ENCODE measurements at places on chromosomes 3 and 15.

DNA sequence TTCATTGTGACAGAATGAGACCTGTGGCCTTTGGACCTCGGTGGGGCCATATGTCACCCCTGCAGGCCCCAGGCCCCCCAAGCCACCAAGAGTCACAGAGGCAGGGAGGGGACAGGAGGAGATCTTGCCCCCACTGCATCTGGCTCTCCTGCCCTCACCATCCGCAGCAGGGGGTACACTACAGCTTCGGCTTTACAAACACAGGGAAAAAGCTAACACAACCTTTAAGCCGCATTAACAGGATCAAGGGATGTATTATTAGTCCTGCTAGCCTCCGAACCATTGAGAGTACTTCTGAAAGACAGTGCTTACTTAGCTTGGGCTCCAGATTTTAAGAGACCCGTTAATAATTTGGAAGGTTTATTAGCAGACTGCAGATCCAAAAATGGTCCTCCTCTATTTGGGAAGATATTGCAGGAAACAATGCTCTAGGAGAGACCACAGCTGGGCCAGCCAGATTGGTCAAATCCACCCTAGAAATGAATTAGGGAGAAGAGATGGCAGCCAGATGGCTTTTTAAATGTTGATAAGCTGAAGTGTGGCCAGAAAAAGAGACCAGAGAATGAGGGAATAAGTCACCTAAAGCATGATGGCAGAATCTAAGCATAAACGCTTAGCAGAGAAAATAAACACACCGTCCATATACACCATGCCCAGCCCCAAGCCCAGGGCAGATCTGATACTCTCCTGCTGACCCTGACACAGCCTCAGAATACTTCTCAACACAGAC is 31.5 kb downstream of the SRGAP3 start:
- no peak for DNase-seq

- DNase-seq, result no peak
Observed at GRCh38 chr3:195876297-195877064, 31.9 kb downstream of the TNK2 start.

DNA sequence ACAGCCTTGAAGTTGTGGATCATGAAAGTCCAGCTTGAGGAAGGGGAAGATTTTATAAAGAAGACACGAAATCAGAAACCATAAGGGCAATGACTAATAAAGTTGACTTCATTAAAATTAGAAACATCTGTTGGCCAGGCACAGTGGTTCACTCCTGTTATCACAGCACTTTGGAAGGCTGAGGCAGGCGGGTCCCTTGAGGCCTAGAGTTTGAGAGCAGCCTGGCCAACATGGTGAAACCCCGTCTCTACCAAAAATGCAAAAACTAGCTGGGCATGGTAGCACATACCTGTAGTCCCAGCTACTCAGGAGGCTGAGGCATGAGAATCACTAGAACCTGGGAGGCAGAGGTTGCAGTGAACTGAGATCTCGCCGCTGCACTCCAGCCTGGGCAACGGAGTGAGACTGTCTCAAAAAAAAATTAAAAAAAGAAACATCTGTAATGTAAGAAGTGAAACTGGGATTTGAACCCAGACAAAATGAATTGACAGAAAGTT is 7.9 kb upstream of the UBXN7 start:
- peak; percentile 59 for DNase-seq

- DNase-seq, result no peak
Observed at GRCh38 chr15:35721751-35722150, 175.8 kb upstream of the DPH6 start.

GRCh38 chr3:39637807-39638206 is 170.3 kb downstream of the MOBP start:
- DNase-seq, result no peak

DNA sequence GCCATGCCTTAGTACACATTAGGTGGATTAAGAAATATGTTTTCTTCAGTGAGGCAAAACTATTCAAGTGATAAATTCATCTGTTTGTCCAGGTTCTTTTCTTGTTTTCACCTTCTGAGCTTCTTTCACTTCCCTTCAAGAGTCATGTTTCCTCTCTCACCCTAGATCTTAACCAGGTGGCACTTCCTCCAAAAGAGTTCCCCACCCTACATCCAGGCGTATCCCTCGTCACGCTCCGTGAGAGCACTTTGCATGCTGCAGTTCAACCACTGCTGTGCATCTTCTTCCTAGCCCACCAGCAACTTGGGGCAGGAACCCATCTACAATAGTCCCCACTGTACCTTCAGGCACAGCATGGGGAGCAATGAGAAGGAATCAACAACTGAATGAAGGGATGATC is 28.9 kb downstream of the OSBPL10 start:
- DNase-seq, result no peak

DNA sequence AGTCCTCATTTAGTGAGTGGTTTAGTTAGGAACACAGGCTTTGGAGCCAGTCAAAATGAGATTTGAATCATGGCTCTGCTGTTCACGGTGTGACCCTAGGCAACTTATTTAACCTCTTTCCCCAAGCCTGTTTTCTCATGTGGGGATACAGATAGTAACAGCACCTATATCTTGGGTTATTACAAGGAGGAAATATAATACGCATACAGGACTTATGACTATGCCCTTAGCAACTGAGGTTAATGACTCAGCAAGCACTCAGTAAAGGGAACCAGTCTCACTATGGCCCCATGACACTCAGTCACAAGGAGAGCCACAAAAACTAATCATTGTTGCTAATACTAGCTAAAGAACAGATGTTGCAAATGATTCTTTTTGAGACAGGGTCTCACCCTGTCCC is 45.9 kb downstream of the SUMF1 start:
- no peak for DNase-seq

DNA sequence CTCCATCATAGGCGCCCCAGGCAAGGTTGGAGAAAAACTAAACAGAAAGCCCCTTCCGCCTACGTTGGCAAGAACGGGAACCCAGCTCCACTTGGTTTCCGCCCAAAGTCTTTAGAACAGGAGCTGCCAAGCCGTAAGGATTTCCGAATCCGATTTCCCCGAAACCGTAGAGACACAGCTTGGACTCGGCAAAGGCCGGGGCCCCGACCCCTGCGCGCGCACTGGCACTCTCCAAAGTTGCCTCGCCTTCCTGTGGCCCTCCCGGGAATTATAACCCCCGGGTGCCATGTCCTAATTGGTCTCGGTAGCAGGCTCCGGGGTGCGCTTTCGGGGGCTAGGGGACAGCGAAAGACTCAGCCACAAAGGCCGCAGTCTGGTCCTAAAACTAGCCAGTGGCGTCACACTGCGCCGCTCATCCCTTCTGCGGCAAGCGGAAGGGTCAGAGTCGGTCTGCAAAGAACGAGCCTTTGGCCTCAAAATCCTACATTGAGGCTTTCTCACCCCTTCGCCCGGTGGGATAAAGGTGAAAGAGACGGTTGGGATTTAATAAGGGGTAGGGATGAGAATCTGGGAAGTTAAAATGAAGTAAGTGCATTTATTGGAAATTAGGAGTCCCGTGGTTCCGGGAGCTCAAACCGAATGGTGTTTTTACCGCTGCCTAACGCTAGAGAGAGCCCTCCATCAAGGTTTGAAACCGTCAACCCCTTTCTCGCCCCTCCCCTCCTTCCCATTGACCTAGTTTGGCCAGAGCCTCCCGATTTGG is 6.8 kb downstream of the BCL6 start:
- DNase-seq, result peak; percentile 72

- no peak for DNase-seq
Observed at GRCh38 chr3:127888564-127889107, 26.4 kb upstream of the KBTBD12 start.

GRCh38 chr3:138465925-138466324 is 31.5 kb downstream of the ESYT3 start:
- DNase-seq, result no peak

DNA sequence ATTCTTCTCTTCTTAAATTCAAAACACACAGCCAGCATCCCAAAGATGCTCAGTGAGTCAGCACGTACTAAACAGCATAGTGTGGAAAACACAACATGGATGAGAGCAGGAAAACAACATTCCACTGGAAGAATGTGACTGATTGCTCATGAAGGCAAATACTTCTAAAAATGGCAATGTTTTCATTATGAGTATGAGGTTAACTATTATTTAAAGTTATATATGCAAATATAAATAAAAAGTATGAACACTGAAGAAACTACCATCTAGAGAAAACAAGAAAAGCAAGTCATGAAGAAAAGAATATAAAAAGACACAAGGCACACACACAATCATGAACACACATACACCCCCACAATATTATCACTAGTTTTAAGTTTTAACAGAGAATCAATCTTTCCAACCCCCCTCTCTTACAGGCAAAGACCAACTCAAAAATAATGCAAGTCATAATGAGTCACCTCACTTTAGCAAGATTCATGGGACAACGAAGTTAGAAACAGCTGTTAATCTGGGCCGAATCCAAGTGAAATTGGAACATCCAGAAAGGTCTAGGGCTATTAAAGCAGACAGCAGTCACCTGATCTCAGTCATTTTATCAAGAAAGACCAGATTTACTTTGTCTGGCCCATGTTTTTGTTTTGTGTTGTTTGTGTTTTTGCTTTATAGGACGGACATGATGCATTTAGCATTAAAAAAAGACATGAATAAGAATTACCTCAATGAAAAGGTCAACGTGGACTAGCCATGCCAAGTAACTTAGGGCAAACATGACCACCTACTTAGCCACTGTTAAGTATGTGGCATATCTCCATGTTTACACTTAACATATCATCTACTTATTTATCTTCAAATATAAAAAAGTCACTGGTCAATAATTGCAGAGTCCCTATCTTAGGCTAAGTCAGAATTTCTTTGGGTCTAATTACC is 18.1 kb downstream of the GBE1 start:
- DNase-seq, result peak; percentile 91

DNA sequence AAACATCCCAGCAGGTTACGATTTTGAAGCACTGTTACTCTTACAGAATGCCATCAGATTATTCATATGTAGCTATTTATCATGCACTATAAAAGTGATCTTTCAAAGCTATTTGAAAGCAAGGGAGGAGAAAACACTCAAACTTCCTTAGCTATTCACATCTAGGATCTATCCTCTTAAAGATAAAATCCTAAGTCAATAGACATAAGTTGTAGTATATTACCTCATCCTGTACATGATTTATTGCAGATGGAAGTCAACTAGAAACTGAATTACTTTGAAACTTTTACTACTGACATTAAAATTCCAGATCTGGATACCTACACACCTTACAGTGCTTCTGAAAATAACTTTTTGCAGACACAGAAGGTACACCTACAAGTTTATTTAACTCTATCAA is 197.2 kb downstream of the MEIS2 start:
- no peak for DNase-seq

- DNase-seq, result no peak
Observed at GRCh38 chr3:88617283-88617682, 467.5 kb downstream of the C3orf38 start.

GRCh38 chr15:62758126-62758951 is 284.2 kb upstream of the TPM1 start:
- peak; percentile 88 for DNase-seq

GRCh38 chr3:102727340-102727739 is 292.5 kb downstream of the ZPLD1 start:
- no peak for DNase-seq

DNA sequence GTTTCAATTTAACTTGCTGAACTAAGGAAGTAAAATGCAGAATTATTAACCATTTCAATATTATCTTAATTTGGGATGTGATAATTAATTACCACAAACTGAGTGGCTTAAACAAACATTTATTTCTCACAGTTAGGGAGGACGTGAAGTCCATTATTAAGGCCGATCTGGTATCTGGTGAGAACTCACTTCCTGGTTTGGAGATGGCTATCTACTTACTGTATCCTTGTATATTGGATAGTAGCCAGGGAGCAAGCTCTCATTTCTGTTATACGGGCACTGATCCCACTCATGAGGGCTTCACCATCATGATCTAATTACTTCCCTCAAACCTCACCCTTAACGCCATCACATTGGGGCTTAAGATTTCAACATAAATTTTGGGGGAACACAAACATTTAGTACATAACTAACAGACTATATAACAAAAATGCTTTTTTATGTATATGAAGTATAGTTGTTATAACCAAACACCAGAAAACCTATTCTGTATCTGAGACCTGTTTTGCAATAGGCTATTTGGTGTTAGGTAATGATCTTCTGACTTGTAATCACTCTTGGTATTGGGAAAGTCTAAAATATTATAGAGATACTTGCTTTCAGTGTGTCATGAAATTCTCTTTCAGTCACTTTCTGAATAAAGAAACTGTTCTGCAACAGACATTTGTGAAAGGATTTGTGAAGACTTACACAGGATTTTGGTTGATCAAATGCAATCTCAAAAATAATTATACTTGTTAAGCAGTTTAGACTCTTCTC is 4.7 kb upstream of the KPNA4 start:
- DNase-seq, result no peak

GRCh38 chr3:23046536-23046935 is 156.6 kb upstream of the UBE2E2 start:
- no peak for DNase-seq

DNA sequence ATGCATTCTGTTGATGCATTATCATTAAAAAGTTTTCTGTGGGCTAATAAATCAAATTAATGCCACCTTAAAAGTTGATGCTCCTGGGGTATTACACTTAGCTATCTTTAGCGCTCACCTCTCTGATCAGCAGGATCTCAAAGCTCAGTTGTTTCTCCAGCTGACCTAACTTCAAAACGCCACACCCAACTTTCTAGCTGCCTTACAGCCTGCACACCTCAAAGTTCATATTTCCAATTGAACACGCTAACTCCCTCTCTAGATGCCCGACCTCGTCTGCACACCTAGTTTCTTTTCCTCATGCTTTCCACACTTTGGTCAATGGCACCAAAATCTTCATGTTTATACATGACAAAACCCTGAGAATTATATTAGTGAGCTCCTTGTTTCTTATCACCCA is 98.2 kb upstream of the AGTR1 start:
- DNase-seq, result no peak

DNA sequence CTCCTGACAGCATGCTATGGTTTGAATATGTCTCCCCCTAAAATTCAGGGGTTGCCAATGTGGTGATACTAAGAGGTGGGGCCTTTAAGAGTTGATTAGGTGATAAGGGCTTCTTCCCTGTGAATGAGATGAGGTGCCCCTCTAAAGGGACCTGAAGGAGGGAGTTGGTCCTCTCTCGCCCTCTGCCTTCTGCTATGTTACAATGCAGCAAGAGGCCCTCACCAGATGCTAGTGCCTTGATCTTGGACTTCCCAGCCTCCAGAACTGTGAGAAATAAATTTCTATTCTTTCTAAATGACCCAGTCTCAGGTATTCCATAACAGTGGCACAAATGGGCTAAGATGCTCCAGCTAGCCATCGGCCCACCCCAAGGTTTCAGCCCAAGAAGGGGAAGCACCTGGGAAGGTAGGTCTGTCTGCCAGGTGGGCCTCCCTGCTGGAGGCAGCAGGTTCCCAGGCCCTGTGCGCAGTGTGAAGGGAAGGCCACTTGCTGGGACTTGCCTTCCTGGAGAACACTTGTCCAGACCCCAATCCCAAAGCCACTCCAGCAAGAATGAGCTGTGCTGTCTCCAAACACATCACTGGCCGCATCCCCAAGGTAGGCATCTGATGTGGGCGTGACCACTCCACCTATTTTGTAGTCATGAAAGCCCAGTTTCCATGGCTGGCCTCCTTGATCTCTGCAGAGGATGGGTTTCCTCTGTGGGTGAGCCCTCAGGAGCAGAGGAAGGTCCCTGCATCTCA is 9.0 kb downstream of the TGM4 start:
- no peak for DNase-seq

Measured in AG09309 (cell line).